Suprapubic skin (tissue), 4 donors: ENCODE measurements at places on chromosomes 16 and 17. TPM values are rescaled to one million over a fixed set of nuclear protein-coding genes. Genes with fewer than 3 reads are reported as not detected.

The PDF gene
- 24.0 TPM for total RNA-seq

The ENPP7 gene
- not detected for total RNA-seq

The PTX4 gene
- not detected for total RNA-seq

The KRTAP1-5 gene
- 1.6 TPM for total RNA-seq

The PERCC1 gene
- total RNA-seq, result 1.3 TPM

The SLC5A11 gene
- total RNA-seq, result 0.55 TPM

The ITGA2B gene
- 0.45 TPM for total RNA-seq

The DNAAF8 gene
- 1.7 TPM for total RNA-seq

The C16orf46 gene
- 0.81 TPM for total RNA-seq

The SIAH1 gene
- total RNA-seq, result 28.7 TPM

The ARHGDIG gene
- not detected for total RNA-seq

The RHBDL1 gene
- total RNA-seq, result 1.2 TPM

The CD300A gene
- 3.8 TPM for total RNA-seq

The PIRT gene
- not detected for total RNA-seq

The HOXB1 gene
- not detected for total RNA-seq

The C1QL1 gene
- not detected for total RNA-seq

The ZNF688 gene
- 27.0 TPM for total RNA-seq

- DNase-seq, result no peak
Observed at GRCh38 chr16:55968221-55968620, 93.0 kb upstream of the CES5A start.

DNA sequence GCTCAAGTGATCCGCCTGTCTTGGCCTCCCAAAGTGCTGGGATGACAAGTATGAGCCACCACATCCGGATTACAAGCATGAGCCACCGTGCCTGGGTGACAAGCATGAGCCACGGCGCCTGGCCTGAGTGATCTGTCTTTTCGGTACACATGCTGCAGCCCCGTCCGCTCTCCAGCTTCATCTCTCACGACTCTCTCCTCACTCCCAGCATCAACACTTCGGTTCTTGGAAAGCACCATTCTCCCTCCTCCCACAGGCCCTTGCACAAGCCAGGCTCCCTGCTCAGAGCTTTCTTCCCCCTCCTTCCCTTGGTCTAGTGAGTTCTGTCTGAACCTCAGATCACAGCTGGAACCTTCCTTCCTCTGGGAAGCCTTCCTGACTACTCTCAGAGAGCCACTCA lies 6.5 kb upstream of the NCBP3 start:
- DNase-seq, result peak; percentile 75

GRCh38 chr16:68596266-68596665 lies 48.8 kb upstream of the CDH3 start:
- no peak for DNase-seq

- no peak for DNase-seq
Observed at GRCh38 chr16:62205459-62205858, 169.2 kb upstream of the CDH8 start.

GRCh38 chr17:19538095-19539039 lies 4.7 kb downstream of the SLC47A1 start:
- no peak for DNase-seq

- no peak for DNase-seq
Observed at GRCh38 chr17:49676276-49676868, 1.5 kb downstream of the SPOP start.

DNA sequence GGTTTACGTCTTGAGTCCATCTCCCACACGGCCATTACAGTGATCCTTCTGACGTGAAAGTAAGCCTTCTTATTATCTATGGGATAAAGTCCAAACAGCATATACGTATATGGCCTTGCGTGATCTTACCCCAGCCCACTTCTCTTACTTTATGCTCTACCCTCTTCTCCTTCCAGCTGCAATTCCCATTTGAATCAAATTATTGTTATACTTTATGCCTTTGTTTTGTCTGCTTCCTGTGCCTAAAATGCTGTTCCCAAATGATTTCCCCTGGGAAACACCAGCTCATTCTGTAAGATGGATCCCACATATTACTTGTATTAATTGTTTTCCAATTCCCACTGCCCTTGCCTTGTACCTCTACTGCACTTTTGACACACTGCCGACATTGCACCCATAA lies 11.2 kb downstream of the UQCRC2 start:
- no peak for DNase-seq

GRCh38 chr16:89199241-89200123 lies 855 bp downstream of the SLC22A31 start:
- DNase-seq, result peak; percentile 76

DNA sequence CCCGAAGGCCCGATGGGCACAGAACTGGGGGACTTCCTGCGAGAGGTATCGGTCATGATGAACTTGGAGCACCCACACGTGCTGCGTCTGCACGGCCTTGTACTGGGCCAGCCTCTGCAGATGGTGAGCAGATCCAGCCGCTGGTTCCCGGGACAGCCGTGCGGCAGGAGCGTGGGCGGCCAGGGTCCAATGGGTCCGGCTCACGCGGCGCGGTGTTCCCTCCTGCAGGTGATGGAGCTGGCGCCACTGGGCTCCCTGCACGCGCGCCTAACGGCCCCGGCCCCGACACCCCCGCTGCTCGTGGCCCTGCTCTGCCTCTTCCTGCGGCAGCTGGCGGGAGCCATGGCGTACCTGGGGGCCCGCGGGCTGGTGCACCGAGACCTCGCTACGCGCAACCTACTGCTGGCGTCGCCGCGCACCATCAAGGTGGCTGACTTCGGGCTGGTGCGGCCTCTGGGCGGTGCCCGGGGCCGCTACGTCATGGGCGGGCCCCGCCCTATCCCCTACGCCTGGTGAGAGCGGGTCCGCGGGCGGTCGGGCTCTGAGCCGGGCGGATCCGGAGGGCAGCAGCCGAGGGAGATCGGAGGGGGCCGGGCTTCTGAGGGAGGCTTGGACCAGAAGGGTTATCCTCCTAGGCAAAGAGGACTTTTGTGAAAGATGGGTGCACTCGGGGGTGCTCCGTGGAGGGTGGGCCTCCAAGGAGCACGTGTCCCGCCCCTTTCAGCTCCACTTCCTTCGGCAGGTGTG lies 3.0 kb downstream of the TNK1 start:
- DNase-seq, result no peak

DNA sequence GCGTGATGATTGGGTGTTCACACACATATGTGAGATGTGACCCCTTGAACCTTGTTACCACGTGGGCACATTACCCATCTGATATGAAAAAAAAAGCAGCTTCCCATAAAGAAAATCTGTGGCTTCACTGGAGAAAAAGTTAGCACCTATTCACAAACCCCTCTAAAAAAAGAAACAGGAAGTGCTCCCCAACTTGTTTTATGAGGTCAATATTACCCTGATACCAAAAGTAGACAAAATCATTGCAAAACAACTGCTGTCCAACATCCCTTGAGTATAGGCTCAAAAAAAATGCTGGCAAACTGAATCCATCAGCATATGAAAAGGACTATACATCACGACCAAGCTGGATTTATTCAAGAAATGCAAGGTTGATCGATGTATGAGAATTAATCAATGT lies 99.7 kb upstream of the RBL2 start:
- DNase-seq, result no peak

DNA sequence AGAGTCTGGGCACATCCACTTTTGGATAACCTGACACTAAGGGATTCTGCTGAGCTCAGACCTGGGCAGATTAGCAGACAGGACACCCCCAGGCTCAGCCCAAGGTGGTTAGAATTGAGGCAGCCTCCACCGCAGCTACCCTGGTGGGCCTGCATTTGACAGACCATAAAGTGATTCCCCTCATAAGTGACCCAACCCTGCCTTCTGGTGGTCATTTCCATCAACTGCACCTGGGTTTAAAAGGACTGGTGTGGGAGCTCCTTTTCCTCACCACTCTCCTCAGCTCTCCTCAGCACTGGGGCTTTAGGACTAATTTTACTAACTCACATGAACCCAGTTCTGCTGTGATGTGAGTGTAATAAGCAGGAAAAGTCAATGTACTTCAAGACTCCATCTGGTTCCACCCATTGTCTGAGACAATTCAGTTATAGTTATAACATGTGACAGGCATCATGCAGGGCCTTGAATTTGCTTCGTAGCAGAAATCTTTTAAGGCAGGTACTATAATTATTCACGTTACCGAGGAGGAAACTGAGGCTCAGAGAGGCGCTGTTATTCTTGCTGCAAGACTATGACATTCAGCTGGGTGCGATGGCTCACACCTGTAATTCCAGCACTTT lies 42.5 kb downstream of the MYH3 start:
- DNase-seq, result no peak

GRCh38 chr17:66548158-66548557 lies 245.7 kb downstream of the PRKCA start:
- no peak for DNase-seq

- DNase-seq, result no peak
Observed at GRCh38 chr17:65941356-65941899, 250.5 kb downstream of the CEP112 start.

- DNase-seq, result no peak
Observed at GRCh38 chr17:82548681-82549303, 29.3 kb downstream of the FOXK2 start.

- DNase-seq, result no peak
Observed at GRCh38 chr16:1192384-1193073, 32.5 kb downstream of the TPSG1 start.

GRCh38 chr16:2511128-2511800 lies 2.5 kb upstream of the ATP6V0C start:
- peak; percentile 92 for DNase-seq

- DNase-seq, result no peak
Observed at GRCh38 chr17:74417178-74418045, 14.5 kb upstream of the GPRC5C start.

- DNase-seq, result no peak
Observed at GRCh38 chr17:43372273-43372911, 26.4 kb upstream of the ARL4D start.

DNA sequence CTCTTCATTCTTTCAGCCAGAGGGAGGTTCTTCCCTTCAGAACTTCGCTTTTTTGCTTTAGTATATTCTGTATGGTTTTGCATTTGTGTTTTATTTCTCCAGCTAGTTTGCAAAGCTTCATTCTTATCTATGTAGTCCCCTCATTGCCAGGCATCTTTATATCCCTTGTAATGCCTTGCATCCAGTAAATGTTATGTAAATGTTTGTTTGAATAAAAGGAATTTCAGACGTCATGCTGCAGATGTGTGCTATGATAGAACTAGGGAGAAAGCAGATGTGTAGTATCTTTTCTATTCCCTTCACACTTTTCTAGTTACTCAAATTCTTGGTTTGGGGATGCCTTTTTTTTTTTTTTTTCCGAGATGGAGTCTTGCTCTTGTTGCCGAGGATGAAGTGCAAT lies 62.6 kb upstream of the RASL10B start:
- DNase-seq, result no peak

GRCh38 chr17:19714542-19715411 lies 1.6 kb downstream of the SLC47A2 start:
- DNase-seq, result no peak

DNA sequence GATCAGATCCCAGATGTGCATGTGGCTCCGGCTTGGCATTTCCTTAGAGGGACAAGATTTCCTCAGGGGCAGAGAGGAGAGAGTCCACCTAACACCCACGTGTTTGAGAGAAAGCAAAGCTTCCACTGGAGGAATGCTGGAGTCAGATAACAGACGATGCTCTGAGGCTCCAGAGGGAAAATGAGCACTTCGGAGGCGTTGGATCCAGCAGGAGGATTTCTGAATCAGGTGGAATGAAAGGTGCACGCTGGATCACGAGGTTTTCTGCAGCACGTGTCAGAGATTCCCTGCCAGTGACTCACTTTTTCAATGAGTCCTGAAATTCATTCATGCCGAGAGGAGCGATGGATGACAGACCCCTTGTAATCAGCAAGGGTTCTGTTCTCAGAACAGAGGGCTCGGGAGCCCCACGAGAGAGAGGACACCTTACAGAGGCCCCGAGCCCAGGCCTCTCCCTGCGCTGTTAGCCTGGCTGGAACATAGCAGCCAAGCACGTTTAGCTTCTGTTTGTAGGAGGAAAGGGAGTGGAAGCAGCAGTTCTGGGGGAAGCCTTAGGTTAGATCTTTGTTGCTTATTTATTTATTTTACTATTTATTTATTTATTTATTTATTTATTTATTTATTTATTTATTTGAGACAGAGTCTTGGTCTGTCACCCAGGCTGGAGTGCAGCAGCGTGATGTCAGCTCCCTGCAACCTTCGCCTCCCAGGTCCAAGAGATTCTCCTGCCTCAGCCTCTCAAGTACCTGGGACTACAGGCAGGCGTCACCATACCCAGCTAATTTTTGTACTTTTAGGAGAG lies 49.3 kb upstream of the JPH3 start:
- DNase-seq, result no peak

DNA sequence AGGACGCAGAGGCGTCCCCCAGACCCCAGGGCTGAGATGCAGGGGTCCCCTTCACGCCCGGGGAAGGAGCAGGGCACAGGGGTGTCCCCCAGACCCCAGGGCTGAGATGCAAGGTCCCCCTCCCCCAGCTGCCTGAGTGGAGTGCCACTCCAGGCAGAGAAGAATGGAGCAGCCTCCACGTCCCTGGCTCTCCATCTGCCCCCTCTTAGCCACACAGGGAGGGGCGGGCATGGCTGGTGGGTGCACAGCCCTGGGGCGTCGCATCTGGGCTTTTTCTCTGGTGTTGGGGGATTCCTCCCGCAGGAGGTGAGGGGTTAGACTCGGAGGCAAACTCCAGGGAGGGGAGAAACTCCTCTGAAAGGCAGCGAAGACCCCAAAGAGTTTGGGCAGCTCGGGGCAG lies 17.5 kb downstream of the CIBAR2 start:
- no peak for DNase-seq

GRCh38 chr16:49494891-49495566 lies 121.4 kb downstream of the C16orf78 start:
- DNase-seq, result peak; percentile 48

- DNase-seq, result no peak
Observed at GRCh38 chr17:69227541-69227940, 1.1 kb downstream of the ABCA10 start.

DNA sequence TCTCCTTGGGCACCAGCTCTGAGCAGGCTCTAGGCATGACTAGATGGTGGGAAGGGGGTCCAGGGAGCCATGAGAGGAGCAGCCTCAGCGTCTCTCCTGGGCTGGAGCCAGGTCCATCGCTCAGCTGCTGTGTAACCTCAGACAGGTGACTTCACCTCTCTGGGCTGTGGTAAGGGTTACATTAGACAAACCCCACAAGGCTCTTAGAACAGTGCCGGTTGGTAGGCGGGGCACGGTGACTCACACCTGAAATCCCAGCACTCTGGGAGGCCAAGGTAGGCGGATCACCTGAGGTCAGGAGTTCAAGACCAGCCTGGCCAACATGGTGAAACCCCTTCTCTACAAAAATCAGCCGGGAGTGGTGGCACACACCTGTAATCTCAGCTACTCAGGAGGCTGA lies 18.1 kb upstream of the NPTX1 start:
- no peak for DNase-seq

DNA sequence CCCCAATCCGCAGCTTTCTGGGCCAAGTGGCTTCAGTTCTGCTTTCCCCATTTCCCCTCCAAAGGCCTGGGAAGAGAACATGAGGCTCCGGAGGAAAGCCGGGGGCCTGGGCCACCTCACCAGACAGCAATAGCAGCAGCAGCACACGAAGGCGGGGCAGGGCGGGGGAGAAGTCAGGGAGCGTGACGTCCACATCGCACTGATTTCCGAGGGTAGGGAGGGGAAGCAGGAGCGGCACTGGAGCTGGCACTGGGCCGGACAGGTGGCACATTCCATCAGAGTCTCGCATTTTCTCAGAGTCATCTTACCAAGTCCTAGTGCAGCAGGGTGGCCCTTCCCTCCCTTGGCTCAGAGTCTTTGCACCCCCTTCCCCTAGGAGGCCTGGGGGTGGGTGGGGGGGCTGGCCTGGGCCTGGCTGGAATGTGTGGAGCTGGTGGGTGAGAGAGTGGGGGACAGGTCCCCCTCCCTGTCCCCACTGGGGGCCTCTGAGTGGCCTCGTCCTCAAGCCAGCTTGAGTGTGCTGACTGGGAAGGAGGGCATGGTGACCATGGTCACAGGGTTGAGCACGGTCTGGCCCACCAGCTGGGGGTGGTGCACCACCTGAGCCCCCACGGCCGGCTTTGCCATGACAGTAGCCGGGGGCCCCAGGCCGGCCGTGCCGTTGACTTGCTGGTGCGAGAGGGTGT lies 14.3 kb downstream of the MNT start:
- DNase-seq, result no peak
